Peyer's patch (tissue), 4 donors: ENCODE measurements at places on chromosomes 5 and 9.

DNA sequence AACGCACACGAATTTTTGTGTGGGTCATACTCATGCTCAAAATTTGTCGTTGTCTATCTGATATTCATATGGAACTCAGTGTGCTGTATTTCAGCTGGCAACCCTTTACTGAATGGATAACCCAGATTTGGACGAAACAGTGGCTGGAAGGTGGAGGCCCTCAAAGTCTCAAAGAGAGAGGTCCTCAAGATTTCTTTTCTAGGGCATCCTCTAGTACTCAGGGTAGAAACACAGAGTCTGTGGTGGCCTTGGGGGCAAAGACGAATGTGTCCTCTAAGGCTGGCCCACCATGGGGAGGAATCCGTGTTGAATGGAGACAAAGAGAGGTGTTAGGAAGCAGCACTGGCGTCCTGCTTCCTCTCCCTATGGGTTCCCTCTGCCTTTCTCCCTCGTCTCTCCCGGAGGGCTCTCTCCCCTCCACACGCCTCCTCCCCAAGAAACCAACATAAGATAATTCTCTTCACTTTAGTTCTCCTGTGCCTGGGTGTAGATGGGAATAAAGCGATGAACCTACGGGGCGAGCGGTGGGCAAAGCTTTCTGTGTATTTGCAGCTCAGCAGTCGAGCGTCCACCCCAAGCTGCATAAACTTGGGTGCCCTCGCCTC lies 333.7 kb downstream of the CWC27 start:
- no peak for DNase-seq

DNA sequence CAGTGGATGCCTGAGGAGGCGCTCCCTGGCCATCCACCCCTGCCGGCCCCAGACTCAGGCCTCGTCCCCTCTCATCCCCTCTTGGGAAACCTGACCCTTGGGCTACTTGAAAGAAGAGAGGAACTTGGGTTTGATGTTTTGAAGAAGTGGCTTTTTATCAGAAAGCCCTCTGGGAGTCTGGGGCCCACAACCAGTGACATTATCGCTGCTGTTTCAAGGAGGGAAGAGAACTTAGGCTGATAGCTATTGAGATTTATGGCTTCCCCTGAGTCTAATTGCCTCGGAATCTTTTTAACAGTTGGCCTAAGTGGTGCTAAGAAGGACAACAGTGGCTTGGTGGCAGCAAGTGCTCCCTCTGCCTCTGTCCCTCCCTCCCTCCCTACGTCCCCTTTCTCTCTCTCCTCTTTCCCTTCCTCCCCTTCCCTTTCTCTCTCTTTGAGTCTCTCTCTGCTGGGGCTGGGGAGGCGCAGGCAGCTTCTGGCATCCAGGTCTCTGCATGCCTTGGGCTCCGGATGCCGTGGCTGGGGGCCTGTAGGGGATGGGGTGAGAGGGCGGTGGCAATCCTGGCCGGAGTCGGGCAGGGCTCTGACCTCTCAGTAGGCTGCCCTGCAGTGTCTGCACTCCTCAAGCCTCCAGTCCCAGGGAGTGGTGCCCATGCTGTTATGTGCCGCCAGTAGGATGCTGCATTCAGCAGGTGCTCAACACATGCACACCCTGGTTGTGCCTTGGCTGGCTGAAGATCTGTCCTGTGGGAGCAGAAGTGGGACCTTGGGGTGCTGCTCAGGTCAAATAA lies 49.6 kb upstream of the RXRA start:
- no peak for DNase-seq

DNA sequence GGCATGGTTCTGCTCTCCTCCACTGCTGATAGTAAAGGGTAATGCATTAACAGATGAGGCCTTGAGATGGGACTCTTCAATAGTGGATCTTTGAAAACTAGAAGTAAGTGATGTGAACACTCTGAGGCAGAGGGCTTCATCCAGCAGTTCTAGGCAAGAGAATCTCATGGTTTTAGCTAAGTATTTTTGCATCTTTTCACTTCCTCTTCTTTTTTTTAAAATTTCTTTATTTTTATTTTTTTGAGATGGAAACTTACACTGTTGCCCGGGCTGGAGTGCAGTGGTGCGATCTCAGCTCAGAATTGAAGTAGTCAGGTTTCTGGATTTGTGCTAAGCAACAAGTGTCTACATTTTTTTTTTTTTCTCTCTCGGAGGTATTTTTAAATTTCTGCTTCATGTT lies 101.9 kb downstream of the MTRR start:
- DNase-seq: no peak

GRCh38 chr5:76691467-76692273 lies 24.3 kb upstream of the F2R start:
- no peak for DNase-seq
